ENCODE measurements at places on chromosomes 6 and 20. TPM values are rescaled to one million over a fixed set of nuclear protein-coding genes. Genes with fewer than 3 reads are reported as not detected.

GRCh38 chr6:4412488-4412887 is 277.1 kb upstream of the ECI2 start:
- H3K27me3 ChIP-seq: no peaks in the 10 kb centered on the region
- H3K4me1 ChIP-seq: no peaks in the 10 kb centered on the region
- H3K27ac ChIP-seq: no peak overlapping the region
- no peaks in the 10 kb centered on the region for H3K36me3 ChIP-seq
- no peak for DNase-seq

PTGIS gene
- polyA plus RNA-seq: 13.5 TPM

ANGPT4 gene
- 0.03 TPM for polyA plus RNA-seq

- H3K4me1 ChIP-seq: no peaks in the 10 kb centered on the region
- H3K27ac ChIP-seq: no peak overlapping the region
- H3K4me3 ChIP-seq: no peak overlapping the region
- H3K27me3 ChIP-seq: no peaks in the 10 kb centered on the region
- no peaks in the 10 kb centered on the region for H3K36me3 ChIP-seq
These were observed 96.7 kb downstream of the CD109 start for GRCh38 chr6:73792738-73793137.

TSBP1 gene
- polyA plus RNA-seq: not detected

DNA sequence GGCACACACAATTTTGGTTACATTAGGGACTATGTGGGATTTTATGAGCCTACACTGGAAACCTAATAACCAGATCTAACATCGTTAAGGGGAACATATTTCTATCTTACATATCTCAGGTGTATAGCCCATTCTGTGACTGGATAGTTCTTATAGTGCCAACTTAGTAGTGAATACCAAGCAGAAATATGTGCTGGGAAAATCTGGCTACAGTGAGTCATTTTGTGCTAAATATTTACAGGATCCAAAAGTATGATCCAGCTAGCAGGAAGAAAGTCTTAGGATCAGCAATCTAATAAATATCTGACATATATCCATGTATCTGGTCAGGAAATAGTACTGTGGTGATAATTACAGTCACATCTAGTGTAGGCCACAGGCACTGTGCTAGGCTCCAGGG is 94.6 kb upstream of the INSM1 start:
- H3K4me1 ChIP-seq: no peaks in the 10 kb centered on the region
- H3K27me3 ChIP-seq: peaks cover 17% of the 10 kb centered on the region
- H3K36me3 ChIP-seq: no peaks in the 10 kb centered on the region
- H3K27ac ChIP-seq: no peak overlapping the region
- no peak for DNase-seq

C2 gene
- polyA plus RNA-seq: 9.3 TPM

DNA sequence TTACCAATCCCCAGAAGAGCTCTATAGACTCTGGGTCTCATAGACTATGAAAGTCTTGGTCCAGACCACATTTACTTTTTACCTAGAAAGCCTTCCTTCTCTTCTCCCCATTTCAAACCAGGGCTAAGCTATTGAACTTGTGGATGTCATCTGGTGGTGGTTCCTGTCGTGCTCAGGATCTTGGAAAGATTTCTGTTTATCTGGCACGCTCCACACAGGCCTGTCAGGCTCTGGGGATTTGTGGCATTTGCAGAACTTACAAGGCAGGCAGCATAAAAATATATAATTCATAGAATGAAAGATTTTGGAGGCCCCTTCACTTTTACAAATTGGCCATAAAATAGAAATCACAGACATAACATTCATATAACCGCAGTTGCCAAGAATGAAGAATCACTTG is 188.1 kb downstream of the UST start:
- H3K36me3 ChIP-seq: no peaks in the 10 kb centered on the region
- DNase-seq: no peak
- H3K4me3 ChIP-seq: no peak overlapping the region
- H3K27ac ChIP-seq: no peak overlapping the region
- H3K4me1 ChIP-seq: no peaks in the 10 kb centered on the region

- H3K36me3 ChIP-seq: no peaks in the 10 kb centered on the region
- no peak overlapping the region for H3K4me3 ChIP-seq
- H3K4me1 ChIP-seq: peaks cover 24% of the 10 kb centered on the region
- peak overlapping the region; percentile 67 for H3K27ac ChIP-seq
- no peak for DNase-seq
These were observed 37.0 kb upstream of the IER3 start for GRCh38 chr6:30781395-30781742.

GID8 gene
- 32.2 TPM for polyA plus RNA-seq

NKAIN2 gene
- 1.3 TPM for polyA plus RNA-seq

- no peaks in the 10 kb centered on the region for H3K36me3 ChIP-seq
- H3K4me1 ChIP-seq: no peaks in the 10 kb centered on the region
- no peak overlapping the region for H3K27ac ChIP-seq
- no peaks in the 10 kb centered on the region for H3K27me3 ChIP-seq
- no peak for DNase-seq
- no peak overlapping the region for H3K4me3 ChIP-seq
These were observed 177.3 kb downstream of the PRL start for GRCh38 chr6:22119500-22119899.

All from large intestine (tissue), 12 donors.